ENCODE measurements at places on chromosomes 11 and 22.
A peak's percentile ranks its signal among the peaks of the same experiment; 100 is the strongest.

DNA sequence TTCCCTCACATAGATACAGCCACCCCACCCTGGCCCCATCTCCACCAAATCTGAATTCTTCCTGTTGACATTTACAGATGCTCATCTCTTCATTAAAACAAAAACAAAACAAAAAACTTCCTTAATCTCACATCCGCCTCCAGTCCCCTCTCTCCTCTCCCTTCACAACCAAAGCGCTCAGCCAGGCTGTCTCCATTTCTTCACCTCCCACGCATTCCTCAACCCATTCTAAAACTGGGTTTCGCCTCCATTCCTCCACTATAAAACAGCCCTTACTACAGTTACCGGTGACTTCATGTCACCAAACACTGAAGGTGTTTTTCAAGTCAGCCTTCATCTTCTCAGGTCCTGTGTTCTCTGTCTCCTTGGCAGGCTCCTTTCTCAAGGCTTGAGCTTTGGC is 9.6 kb downstream of the BACE1-AS start:
- no peak for DNase-seq

- no peak for DNase-seq
Observed at GRCh38 chr11:35141071-35141470, 2.1 kb downstream of the CD44 start.

- DNase-seq: no peak
Observed at GRCh38 chr11:133814588-133815100, 30.7 kb downstream of the SPATA19 start.

- DNase-seq: peak; percentile 41
Observed at GRCh38 chr22:42269432-42270175, 849 bp downstream of the TCF20 start.

GRCh38 chr11:69839516-69839915 is 20.3 kb upstream of the FGF3 start:
- DNase-seq: no peak

- no peak for DNase-seq
Observed at GRCh38 chr11:23502826-23503225, 642.6 kb upstream of the CCDC179 start.

- DNase-seq: no peak
Observed at GRCh38 chr11:66716996-66717395, 12.0 kb downstream of the SPTBN2 start.

DNA sequence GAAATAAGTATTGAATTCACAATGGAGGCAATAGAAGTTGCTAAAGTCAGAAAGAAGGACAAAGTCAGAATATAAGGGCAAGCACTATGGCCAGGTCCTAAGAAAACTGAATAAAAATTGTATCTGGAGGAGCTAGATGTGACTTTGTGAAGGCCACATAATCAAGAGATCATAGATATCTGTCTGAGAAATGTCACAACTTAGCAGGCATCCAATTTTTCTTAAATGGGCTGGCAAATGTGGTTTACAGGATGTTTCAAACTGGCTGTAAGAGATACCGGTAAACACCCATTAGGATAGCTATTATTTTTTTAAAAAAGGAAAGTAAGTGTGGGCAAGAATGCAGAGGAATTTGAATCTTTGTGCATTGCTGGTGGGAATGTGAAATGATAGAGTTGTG is 303.1 kb upstream of the CHORDC1 start:
- no peak for DNase-seq

GRCh38 chr11:76844511-76844910 is 16.2 kb upstream of the ACER3 start:
- no peak for DNase-seq

DNA sequence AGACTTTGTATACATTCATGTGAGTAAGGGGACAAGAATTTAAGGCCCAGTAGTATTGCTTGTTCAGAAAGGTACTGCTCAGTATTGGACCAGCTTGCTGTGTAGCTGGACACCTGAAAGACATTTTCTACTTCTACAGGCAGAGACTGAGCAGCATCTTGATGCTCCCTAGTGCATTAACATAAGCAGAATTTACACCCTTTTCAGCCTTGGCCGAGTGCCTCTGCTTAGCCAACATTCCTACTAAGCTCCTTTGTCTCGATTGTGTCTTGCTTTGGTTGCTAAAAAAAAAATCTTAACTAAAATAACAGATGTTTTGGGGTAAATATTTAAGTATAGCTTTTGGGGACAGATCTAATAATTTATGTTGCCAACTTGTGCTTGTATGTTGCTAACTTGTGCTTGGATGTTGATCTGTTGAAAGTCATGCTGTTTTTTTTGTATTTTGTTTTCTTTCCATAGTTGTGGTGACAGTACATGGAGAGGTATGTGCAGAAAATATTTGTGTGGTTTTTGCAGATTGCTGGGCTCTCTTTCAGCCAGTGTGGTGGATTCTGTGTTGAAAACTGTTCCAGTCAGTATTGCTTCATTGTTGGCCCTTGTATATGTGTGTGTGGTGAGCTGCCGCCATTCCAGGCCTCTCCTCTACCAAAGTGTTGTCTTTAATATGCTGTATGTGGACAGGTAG is 3.7 kb downstream of the PTS start:
- DNase-seq: no peak

DNA sequence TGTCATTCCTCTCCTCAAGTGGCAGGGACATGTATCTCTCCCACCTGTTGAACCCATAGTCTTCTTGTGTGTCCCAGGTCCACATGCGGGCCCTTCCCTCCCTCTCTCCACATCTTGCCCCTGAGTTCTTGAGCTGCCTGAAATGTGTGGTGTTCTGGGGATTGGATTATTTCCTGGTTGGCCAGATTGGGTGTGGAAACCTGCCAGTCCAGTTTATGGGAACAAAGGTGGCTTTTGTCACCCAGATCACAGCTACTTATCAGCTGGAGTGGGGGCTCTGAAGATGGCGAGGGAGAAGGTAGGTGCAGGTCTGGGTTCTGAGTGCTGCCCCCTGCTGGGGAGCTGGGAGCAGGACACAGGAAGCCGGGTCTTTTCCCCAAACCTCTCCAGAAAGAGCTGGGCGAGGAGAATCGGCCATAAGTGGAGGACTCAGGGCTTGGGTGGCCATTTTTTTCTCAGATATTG is 14.2 kb downstream of the DTX4 start:
- DNase-seq: peak; percentile 60

DNA sequence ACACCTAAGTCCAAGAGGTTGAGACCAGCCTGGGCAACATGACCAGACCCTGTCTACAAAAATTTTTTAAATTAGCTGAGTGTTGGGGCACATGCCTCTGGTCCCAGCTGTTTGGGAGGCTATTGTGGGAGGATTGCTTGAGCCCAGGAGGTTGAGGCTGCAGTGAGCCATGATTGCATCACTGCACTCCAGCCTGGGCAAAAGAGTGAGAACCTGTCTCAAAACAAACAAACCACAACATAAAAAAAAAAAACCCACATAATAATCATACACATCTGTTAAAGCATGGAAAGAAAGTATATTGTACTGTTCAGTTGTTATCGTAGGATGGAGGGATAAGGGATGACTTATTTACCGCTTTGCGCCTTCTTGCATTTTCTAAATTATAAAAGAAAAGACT is 35.9 kb upstream of the GRK2 start:
- no peak for DNase-seq

GRCh38 chr22:26918226-26918625 is 260.8 kb downstream of the MIAT start:
- DNase-seq: no peak

- no peak for DNase-seq
Observed at GRCh38 chr11:60765355-60765754, 8.7 kb downstream of the MS4A15 start.

DNA sequence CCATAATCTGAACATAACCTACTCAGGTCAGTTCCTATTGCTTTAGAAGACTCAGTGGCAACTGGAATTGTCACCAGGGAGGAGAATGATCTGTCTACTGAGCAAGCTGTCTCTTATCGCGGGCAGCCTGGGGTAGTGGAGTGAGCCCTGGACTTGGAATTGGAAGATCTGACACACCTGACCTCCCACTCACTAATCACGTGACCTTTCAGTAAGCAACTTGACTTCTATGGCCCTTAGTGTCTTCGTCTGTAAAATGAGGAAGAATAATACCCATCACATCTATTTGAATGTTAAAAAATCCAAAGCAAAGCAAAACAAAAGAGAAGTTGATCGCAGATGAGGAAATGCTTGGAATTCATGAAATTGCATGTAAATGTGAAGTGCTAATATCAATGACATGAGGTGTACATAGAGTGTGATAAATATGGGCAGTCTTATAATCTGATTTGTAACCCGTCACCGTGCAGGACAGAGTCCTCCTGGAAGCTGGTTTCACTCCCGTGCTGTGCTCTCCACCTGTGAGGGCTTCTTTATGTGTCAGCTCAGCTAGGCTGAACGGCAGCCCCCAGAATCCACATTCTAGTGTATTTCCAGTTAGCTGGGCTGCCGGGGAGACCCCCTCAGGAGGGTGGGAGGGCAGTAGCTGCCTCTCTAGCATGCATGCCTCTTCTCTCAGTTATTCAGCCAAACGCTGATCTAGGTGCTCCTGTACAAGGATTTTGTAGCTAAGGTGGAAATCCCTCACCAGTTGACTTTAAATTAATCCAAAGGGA is 482.9 kb downstream of the OPCML start:
- no peak for DNase-seq
